ENCODE measurements at places on chromosomes 13 and 19.

GRCh38 chr13:59531571-59532091 lies 632.1 kb downstream of the DIAPH3 start:
- no peaks in the 10 kb centered on the region for H3K27me3 ChIP-seq
- H3K36me3 ChIP-seq = no peaks in the 10 kb centered on the region
- peak; percentile 31 for DNase-seq
- H3K27ac ChIP-seq = peak overlapping the region; percentile 7
- no peak overlapping the region for H3K4me3 ChIP-seq

- H3K4me3 ChIP-seq = no peak overlapping the region
- H3K4me1 ChIP-seq = no peaks in the 10 kb centered on the region
- H3K36me3 ChIP-seq = no peaks in the 10 kb centered on the region
- DNase-seq = peak; percentile 22
Measured at GRCh38 chr13:95387733-95388207, 86.5 kb upstream of the ABCC4 start.

DNA sequence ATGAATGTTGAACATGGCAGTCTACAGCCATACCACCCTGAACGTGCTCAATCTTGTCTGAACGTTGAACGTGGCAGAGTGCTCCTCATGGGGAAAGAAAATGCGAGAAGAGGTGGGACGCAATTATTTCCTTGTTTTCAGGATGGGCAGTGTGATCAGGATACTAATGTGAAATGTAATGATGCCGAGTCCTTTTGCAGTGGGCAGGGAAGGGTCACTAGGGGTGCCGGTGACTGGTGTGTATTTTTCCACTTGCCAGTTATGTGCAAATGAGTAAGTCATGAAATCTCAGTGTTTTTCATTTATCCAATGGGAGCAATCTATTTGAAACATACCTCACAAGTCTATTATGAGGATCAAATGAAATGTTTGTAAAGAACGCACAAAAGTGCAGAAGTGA lies 84.8 kb downstream of the LNX2 start:
- H3K27me3 ChIP-seq = no peaks in the 10 kb centered on the region
- H3K36me3 ChIP-seq = no peaks in the 10 kb centered on the region
- peaks cover 11% of the 10 kb centered on the region for H3K4me1 ChIP-seq
- no peak for DNase-seq
- no peak overlapping the region for H3K27ac ChIP-seq

- no peak overlapping the region for H3K27ac ChIP-seq
- H3K4me3 ChIP-seq = no peak overlapping the region
- H3K4me1 ChIP-seq = no peaks in the 10 kb centered on the region
- H3K36me3 ChIP-seq = no peaks in the 10 kb centered on the region
Measured at GRCh38 chr13:79194272-79194671, 211.8 kb downstream of the RBM26 start.

DNA sequence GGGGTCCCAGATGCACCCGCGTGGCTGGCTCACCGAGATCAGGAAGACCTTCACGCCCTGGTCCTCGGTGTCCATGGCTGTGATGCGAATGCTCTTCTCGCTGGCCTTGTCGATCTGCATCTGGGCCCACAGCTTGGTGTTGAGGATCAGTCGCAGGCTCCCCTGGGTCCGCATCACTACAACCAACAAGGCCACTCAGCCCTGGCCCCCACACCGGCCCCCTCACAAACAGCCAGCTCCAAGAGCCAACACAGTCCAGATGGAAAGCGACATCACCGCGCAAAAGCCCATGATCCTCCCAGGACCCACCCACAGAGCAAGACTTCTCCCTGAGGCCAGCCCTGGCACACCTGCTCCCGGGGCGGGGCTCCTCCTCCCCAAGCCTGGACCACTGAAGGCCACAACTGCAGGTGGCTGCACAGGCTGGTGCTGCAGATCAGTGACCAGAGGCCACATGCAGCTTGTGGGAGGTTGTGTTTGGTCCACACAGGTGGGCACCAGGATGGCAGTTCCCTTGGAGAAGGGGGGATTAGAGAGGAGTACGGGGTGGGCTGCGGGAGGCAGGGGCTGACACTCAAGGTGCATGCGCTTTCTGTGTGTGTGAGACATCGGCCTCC lies 4.5 kb downstream of the CAPS start:
- H3K36me3 ChIP-seq = peaks cover 78% of the 10 kb centered on the region
- no peak overlapping the region for H3K4me3 ChIP-seq
- peaks cover 14% of the 10 kb centered on the region for H3K4me1 ChIP-seq

DNA sequence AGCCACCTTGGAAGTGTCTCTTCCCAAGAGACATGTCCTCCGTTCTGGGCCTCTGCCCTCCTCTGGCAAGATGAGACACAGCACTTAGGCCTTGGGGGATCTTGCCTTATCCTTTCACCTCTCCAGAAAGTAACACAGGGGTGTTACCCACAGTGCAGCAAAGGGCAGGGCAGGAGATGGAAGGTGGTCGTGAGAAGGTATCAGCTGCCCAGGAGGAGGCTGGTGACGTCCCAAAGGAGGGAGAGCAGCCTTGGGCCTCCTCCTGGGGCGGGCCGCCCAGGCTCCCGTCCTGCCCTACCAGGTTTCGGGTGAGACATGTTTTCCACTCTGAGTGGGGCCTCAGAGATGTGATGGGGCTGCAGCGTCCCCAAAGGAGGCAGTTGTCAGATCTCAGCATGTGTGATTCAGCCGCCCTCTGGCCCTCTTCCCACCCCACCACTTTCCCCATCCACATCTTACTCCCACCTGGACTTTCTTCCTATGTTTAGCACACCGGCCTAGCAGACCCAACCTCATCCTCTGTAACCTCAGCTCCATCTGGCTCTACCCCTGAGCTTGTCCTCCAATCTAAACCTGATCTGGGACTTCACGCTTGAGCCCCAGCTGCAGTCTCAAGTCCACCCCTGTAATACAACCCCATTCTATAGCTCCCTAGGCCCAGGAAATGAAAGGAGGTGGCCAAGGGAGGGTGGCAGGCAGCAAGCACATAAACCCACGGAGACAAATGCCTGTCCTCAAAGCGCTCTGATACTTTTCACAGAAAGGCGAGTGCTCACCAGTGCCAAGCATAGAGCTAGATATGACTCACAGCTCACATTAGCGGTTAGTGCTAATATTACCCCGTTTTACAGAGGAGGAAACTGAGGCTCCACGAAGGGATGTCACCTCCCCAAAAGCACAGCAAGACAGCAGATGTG lies 9.3 kb downstream of the POU2F2 start:
- H3K36me3 ChIP-seq = no peaks in the 10 kb centered on the region
- H3K27me3 ChIP-seq = peaks cover 10% of the 10 kb centered on the region
- H3K4me1 ChIP-seq = no peaks in the 10 kb centered on the region
- DNase-seq = no peak
- no peak overlapping the region for H3K27ac ChIP-seq
- H3K4me3 ChIP-seq = no peak overlapping the region

Data from large intestine (tissue), 12 donors.